ENCODE measurements at places on chromosomes 2 and 18. TPM values are rescaled to one million over a fixed set of nuclear protein-coding genes. Genes with fewer than 3 reads are reported as not detected.

DIS3L2 gene
- polyA plus RNA-seq: 21.1 TPM

- DNase-seq: no peak
Measured at GRCh38 chr2:68189991-68190784, 32.5 kb downstream of the PNO1 start.

- no peak for DNase-seq
Measured at GRCh38 chr2:174036825-174037224, 71.7 kb upstream of the SP3 start.

DNA sequence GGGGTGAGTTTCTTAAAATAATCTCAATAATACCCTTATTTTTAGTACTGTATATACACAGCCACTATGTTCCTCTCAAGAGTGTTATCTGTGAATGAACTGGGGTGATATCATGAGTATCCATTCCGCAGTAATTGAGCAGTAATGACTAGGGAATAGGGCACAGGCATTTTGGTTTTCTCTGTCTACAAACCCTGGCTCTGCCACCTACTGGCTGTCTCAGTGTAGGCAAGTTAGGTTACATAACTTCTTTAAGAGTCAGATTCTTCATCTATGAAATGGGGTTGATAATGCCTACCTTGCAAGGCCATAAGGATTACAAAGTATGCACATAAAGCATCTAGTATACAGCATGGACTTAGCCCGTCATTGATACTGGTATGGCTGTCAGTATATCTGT, 555.8 kb downstream of the NRXN1 start:
- no peak for DNase-seq

PAX8 gene
- 1.9 TPM for polyA plus RNA-seq

DNA sequence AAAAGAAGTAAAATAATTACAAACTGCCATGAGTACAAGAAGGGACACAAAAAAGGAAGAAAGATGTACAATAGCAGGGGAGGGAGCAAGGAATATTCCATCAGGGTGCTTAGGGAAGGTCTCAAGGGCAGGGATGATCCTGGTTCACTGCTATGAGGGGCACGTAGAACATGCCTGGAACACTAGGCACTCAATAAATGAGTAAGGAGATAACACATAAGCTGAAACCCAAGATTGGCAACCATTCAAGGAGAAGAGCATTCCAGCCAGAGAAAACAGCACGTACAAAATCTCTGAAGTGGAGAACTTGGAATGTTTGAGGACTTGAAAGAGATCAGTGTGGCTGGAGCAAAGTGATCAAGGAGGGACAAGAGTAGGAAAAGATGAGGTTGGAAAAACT, 103.2 kb downstream of the FAM161A start:
- no peak for DNase-seq

CCDC74A gene
- polyA plus RNA-seq: 1.8 TPM

DNA sequence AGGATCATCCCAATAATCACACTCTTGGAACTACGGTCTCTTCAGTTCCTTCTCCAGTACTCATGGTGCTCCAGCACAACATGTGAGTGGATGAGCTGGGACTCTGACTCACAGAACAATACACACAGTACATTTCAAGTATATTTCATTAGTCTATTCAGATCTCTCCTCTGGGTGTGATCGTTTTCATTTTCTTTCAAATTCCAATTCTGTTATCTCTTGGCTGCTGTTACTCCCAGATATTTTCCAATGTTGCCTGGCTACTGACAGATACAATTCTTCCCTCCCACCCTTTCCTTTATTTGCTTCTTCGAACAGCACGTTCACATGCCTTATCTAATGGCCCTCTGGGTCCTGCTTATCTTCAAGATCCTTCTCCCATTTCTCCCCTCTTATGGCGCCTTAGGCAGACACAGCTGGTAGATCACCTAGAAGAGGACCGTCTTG, 216.0 kb downstream of the ACKR3 start:
- no peak for DNase-seq

SLC19A3 gene
- 0.56 TPM for polyA plus RNA-seq

ASPRV1 gene
- 2.9 TPM for polyA plus RNA-seq

DNA sequence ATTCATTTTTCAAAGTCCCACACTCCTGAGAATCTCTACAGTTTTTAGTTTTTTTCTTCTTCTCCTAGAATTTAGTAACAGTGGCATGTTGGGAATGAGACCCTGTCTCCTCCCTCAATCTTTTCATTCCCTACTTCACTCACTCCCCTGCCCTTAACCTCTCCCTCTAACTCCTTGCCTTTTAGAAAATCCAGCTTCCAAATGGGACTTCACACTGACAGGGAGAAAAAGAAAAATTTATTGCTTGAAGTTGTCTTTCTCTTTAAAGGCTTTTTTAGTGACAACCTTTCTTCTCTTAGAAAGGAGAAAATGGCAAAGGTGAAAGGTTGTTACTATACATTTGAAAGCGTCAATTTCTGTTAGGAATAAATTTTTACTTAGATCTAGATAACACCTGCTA, 359.2 kb downstream of the CDH7 start:
- no peak for DNase-seq

TOGARAM2 gene
- 1.9 TPM for polyA plus RNA-seq

MAP2 gene
- 10.5 TPM for polyA plus RNA-seq

DNA sequence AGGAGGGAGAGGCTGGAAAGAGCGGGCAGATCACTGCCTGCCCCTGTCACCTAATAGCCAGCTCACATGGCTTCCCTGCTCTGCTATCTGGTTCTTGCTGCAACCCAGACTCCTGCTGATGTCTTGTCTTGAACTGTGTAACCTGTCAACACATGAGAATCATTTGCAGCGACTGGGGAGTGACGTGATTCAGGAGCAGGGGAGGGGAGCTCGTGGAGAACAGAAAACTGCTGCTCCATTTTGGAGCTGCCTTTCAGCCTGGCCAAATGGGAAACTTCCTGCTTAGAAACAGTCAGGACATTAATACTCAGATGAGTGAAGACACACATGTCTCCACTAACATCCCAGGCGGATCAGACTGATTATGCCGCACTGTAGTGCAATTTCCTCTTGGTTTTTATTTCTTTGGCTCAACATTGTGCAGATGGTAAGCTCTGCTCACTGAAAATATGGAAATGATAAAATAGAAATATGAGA, 38.1 kb downstream of the RPL37A start:
- DNase-seq: no peak

EMX1 gene
- 0.08 TPM for polyA plus RNA-seq

ARHGEF33 gene
- polyA plus RNA-seq: 1.5 TPM

- DNase-seq: no peak
Measured at GRCh38 chr2:98857001-98857400, 79.0 kb downstream of the CRACDL start.

DNA sequence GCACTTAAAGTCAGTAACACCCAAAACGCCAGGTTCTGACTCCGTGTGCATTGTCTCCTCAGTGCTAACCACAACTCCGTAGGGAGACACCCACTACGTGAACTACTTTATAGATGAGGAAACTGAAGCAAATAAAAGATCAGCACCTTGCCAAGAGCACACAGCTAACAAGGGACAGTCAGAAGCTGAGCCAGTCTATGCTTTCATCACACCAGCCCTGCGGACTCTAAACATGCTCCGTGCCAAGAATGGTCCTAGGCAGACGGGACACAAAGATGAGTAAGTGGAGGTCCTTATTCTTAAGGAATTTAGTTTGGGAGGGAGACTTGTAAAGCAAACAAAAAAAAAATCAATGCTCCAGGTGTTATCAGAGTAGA, 9.6 kb downstream of the MBOAT2 start:
- DNase-seq: no peak

- no peak for DNase-seq
Measured at GRCh38 chr2:177291701-177292100, 27.2 kb upstream of the NFE2L2 start.

LYPD6 gene
- polyA plus RNA-seq: 2.3 TPM

All from forelimb muscle (tissue), 1 donor.